ENCODE measurements at places on chromosomes 11 and 22. TPM values are rescaled to one million over a fixed set of nuclear protein-coding genes. Genes with fewer than 3 reads are reported as not detected.

GRCh38 chr22:45199723-45200122 lies 36.0 kb downstream of the NUP50 start:
- DNase-seq = no peak

DNA sequence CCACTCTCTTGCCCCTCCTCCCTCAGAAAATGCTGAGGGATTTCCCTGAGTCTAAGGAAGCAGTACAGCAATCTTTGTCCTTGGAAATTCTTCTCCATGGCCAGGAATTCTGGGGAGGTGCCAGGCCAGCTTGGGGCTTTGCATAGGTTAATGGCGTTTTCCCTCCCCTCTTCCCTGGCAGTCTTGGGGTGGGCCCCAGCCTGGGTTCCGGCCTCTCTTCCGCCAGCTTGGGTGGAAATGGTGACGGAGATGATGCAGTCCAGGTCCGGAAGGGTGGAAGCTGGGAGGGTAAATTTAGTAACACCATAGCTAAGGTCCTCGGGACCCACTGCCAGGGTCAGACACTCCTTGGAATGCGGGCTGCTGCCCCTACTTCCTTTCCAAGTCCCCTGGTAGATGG lies 5.0 kb downstream of the PHLDB1 start:
- no peak for DNase-seq

Gene UPB1
- 0.52 TPM for total RNA-seq

- peak; percentile 83 for DNase-seq
These were observed 731 bp downstream of the GSTP1 start for GRCh38 chr11:67584205-67584880.

All from body of pancreas (tissue), 4 donors.